Amygdala (tissue), 56 donors: ENCODE measurements at places on chromosomes 4 and X.

GRCh38 chrX:110733166-110733565 lies 62.5 kb downstream of the CHRDL1 start:
- no peak for DNase-seq

DNA sequence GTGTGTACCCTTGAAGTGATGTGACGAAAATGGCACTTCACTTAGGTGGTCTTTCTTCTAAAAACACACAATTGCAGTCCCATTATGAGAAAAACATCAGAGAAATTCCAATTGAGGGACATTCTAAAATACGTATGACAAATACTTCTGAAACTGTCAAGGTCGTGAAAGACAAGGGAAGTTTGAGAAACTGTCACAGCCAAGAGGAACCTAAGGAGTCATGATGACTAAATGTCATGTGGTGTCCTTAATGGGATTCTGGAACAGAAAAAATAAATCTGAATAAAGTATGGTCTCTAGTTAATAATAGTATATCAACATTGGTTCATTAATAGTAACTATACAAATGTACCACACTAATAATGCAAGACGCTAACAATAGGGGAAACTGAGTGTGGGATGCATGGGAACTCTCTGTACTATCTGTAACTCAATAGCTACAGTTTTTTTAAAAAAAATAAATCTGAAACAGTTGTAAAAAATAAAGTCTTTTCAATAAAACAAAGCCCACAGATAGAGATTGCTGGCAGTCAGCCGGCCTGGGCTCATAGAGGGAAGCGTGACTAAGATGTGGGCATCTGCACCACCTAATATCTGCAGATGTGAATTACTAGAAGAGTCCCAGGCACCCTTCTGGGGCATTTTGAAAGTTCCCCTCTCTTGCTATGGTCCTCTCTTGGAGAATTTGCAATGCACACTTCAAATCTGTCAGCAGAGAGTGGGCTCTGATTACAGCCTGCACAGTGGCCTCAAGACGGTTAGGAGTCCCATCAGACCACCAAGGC lies 47.6 kb downstream of the MID1IP1 start:
- DNase-seq, result no peak

- no peak for DNase-seq
These were observed 137.7 kb upstream of the FAT1 start for GRCh38 chr4:186861317-186861716.

DNA sequence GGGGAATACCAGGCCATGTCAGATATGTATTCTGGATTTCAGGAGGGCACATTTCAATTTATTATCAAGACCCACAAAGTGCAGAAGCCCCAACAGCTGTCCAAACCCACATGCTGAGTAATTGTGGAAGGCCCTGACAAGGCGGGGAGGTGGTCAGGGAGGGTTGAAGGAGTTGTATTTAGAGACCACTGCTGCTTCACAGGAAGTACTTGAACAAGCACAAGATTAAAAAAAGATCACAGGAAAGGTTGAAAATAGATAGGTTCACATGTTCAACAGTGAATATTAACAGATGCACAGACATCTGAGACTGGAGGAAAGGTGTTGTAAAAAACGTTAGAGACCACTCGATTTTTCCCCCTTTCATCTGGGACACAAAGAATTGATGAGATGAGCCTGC lies 17.9 kb downstream of the ATP8A1 start:
- no peak for DNase-seq

- no peak for DNase-seq
These were observed 154.8 kb upstream of the ANXA3 start for GRCh38 chr4:78396613-78397291.

GRCh38 chr4:42596918-42597317 lies 60.0 kb downstream of the ATP8A1 start:
- DNase-seq, result no peak

DNA sequence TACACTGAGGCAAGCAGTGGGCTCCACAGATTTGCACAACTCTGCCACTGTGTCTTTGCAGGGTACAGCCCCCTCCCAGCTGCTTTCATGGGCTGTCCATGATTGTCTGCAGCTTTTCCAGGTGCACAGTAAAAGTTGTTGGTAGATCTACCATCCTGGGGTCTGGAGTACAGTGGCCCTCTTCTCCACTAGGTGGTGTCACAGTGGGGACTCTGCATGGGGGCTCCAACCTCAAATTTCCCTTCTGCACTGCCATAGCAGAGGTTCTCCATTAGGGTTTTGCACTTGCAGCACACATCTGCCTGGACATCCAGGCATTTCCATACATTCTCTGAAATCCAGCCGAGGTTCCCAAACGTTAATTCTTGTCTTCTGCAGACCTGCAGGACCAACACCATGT lies 1002.3 kb downstream of the FAM133A start:
- no peak for DNase-seq

- no peak for DNase-seq
These were observed 122.7 kb downstream of the ZNF518B start for GRCh38 chr4:10334506-10335028.
